ENCODE measurements at places on chromosomes 13 and 19.

GRCh38 chr13:107458269-107458668, 757.1 kb downstream of the LIG4 start:
- no peak for DNase-seq

- DNase-seq, result no peak
These were observed 14.3 kb downstream of the ERICH4 start for GRCh38 chr19:41457241-41457640.

- DNase-seq, result no peak
These were observed 105.0 kb downstream of the IER2 start for GRCh38 chr19:13255041-13255718.

GRCh38 chr19:18445262-18445948, 7.5 kb upstream of the ISYNA1 start:
- DNase-seq, result no peak
